Left renal pelvis (tissue), 4 donors: ENCODE measurements at places on chromosomes 13 and 19. TPM values are rescaled to one million over a fixed set of nuclear protein-coding genes. Genes with fewer than 3 reads are reported as not detected.

GRCh38 chr13:30020726-30021312 is 170.4 kb upstream of the UBL3 start:
- no peak for DNase-seq

GRCh38 chr13:106551350-106551749 is 15.9 kb upstream of the EFNB2 start:
- no peak for DNase-seq

GRCh38 chr19:14120497-14120780 is 2.9 kb upstream of the PRKACA start:
- no peak for DNase-seq

GRCh38 chr19:17331045-17331558 is 3.6 kb downstream of the ANO8 start:
- DNase-seq = no peak

The ZNF470 gene
- 10.2 TPM for polyA plus RNA-seq

GRCh38 chr13:40350283-40350992 is 316.0 kb downstream of the FOXO1 start:
- DNase-seq = no peak

DNA sequence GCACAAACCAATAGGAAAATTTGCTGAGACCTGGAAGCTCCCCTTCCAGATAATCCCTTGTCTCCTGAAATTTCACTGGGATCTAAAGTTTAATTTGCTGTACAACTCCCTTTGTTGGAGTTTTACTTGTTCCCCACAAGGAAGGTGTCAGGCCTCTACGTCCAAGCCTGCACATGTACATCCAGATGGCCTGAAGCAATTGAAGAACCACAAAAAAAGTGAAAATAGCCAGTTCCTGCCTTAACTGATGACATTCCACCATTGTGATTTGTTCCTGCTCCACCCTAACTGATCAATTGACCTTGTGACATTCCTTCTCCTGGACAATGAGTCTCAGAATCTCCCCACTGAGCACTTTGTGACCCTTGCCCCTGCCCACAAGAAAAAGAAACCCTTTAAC is 716.0 kb upstream of the PCDH20 start:
- no peak for DNase-seq

DNA sequence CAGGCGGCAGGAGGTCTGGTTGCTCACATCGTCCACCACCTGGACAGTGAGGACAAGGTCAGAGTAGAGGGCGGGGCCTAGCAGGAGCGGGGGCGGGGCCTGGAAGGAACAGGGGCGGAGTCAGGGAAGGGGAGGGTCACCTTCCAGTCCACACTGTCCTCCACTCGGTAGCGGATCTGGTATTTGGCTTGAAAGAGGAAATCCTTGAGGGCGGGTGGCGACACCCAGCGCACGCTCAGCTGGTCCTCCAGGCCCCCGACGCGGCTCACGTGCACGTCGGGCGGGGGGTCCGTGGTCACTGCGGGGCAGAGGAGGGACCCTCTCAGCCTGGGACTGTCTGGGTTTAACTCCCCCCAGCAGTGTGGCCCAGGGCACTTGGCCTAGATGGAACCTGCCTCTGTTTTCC is 8.2 kb downstream of the REX1BD start:
- no peak for DNase-seq

DNA sequence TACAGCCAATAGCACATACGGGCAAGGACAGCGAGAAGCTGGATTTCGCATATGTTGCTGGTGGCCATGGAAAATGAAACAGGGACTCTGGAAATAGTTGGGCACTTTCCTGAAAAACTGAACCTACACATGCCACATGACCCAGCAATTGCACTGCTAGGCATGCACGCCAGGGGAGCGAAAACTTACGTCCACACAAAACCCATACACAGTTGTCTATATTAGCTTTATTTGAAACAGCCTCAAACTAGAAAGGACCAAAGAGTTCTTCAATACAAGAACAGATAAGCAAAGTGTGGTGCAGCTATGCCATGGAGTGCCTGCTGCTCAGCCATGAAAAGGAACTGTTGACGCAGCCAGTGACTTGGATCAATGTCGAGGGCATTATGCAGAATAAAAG is 7.3 kb upstream of the SPACA7 start:
- no peak for DNase-seq

- no peak for DNase-seq
Observed at GRCh38 chr19:1213391-1214286, 8.1 kb downstream of the STK11 start.

The KLK12 gene
- not detected for polyA plus RNA-seq

The INSL3 gene
- polyA plus RNA-seq = 0.23 TPM

DNA sequence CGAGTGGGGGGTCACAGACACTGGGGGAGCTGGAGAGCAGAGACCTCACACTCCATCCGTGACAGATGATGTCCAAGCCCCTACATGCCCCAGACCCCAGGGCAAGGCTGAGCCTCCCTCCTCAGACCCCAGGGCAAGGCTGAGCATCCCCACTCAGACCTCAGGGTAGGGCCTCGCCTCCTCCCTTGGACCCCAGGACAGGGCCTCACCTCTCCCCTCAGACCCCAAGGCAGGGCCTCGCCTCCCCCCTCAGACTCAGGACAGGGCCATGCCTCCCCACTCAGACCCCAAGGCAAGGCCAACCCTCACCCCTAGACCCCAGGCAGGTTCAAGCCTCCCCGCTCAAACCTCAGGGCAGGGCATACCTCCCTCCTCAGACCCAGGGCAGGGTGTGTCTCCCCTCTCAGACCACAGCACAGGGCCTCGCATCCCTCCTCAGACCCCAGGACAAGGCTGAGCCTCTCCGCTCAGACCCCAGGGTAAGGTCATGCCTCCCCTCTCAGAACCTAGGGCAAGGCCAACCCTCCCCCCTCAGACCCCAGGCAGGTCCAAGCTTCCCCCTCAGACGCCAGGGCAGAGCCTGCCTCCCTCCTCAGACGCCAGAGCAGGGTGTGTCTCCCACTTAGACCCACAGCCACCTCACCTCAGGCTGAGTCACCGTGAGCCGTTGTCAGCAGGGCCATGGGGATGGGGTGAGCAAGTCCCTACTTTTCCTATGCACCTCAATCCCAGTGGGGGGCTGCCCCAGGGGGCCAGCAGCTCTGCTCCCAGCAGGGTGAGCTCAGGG is 1.7 kb upstream of the S1PR4 start:
- no peak for DNase-seq

The KRTDAP gene
- 0.36 TPM for polyA plus RNA-seq

GRCh38 chr19:27822336-27822735 is 1390.6 kb downstream of the UQCRFS1 start:
- no peak for DNase-seq

GRCh38 chr19:17049711-17050280 is 23.2 kb upstream of the CPAMD8 start:
- no peak for DNase-seq

The PEX11G gene
- polyA plus RNA-seq = 5.1 TPM

- no peak for DNase-seq
Observed at GRCh38 chr19:52689843-52690368, 44.9 kb downstream of the ZNF611 start.

DNA sequence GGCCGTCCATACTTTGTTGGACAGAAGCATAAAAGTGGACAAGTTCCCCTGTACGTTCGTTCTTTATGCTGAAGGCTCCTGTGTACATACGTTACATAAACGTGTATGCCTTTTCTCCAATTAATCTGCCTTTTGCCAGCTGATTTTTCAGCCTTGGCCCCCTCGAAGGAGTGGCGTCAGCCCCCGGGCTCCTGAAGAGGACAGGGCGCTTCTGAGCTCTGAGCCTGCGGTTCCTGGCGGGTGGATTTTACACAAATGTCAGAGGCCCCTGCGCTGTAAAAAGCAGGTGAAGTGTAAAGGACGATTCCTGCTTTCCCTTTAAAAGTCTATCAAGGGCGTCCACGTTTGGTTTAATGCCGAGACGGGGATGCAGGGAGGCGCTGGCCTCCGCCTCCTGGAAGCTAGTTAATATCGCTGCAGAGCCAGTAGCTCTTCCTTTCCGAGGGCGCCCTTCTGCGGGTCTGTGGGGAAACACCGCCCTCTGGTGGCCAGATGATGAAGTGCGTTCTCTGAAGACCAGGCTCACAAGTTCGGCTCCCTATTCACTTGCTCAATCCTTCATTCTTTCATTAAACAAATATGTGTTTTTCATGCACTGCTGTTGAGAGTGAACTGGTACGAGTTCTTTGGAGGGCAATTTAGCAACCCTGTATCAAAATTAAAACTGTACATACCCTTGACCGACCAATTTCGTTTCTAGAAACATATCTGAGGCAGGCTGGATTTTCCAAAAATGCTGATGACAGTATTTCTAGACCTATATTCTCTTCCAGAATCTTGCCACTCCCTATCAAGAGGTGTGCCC is 62.0 kb downstream of the GPR12 start:
- peak; percentile 64 for DNase-seq

DNA sequence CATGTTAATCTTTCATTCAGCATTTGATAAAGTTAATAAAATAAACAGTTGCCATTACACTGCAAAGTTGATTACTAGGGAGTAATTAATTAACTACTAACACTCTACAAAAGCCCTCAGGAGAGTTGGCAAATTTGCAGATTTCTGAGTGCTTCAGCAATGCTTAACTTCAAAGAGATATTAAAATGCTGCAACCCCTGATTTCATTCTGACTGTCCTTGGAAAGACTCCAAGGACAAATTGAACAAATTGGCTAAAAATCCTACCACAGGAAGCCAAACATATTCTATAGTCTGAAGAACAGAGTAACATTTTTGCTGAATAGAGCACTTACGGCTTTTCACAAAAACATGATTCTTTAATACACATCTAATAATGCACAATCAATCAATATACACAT is 1543.0 kb downstream of the SLITRK5 start:
- no peak for DNase-seq

DNA sequence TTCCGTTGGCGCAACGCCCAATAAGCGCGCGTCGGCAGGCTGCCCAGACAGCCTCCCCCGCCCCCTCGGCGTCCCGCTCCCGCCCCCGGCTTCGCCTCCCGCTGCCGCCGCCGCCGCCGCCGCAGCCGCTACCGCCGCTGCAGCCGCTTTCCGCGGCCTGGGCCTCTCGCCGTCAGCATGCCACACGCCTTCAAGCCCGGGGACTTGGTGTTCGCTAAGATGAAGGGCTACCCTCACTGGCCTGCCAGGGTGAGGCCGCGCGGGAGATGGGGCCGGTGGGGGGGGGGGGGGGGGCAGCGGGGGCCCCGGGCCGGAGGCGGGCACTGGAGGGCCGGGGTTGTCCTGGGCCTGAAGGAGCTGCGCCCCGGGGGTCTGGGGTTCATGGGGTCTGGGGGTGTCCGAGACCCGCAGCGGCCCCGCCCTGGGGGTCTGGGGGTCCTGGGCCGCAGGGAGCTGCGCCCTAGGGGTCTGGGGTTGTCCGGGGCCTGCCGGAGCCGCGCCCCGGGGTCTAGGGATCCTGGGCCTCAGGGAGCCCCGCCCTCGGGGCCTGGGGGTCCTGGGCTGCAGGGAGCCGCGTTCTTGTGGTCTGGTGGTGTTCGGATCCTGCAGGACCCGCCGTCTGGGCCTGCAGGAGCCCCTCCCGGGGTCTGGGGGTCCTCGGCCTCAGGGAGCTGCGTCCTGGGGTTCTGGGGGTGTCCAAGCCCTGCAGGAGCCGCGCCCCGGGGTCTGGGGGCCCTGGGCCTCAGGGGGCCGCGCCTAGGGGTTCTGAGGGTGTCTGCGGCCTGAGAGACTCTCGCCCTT is at the start of gene HDGFL2:
TSS of gene HDGFL2 (plus strand) at position 124 of the 801 bp plus-strand sequence. CDS start at position 178, 54 bp downstream.
- DNase-seq = no peak

GRCh38 chr19:21164541-21164940 is 22.7 kb downstream of the ZNF431 start:
- DNase-seq = no peak

The CDC42EP5 gene
- polyA plus RNA-seq = 26.7 TPM

The ZNF835 gene
- 4.6 TPM for polyA plus RNA-seq

- DNase-seq = peak; percentile 14
Observed at GRCh38 chr13:26867451-26868091, 107.0 kb upstream of the GPR12 start.

The ZNF610 gene
- 16.3 TPM for polyA plus RNA-seq

GRCh38 chr13:89740994-89741685 is 1606.3 kb upstream of the MIR17HG start:
- DNase-seq = no peak

GRCh38 chr13:111267784-111268183 is 52.7 kb upstream of the TEX29 start:
- DNase-seq = no peak
